Stromal cell of bone marrow (primary cell): ENCODE measurements at places on chromosomes 7 and 10.
A peak's percentile ranks its signal among the peaks of the same experiment; 100 is the strongest.

- DNase-seq: no peak
Observed at GRCh38 chr7:152006336-152006735, 19.1 kb upstream of the GALNT11 start.

DNA sequence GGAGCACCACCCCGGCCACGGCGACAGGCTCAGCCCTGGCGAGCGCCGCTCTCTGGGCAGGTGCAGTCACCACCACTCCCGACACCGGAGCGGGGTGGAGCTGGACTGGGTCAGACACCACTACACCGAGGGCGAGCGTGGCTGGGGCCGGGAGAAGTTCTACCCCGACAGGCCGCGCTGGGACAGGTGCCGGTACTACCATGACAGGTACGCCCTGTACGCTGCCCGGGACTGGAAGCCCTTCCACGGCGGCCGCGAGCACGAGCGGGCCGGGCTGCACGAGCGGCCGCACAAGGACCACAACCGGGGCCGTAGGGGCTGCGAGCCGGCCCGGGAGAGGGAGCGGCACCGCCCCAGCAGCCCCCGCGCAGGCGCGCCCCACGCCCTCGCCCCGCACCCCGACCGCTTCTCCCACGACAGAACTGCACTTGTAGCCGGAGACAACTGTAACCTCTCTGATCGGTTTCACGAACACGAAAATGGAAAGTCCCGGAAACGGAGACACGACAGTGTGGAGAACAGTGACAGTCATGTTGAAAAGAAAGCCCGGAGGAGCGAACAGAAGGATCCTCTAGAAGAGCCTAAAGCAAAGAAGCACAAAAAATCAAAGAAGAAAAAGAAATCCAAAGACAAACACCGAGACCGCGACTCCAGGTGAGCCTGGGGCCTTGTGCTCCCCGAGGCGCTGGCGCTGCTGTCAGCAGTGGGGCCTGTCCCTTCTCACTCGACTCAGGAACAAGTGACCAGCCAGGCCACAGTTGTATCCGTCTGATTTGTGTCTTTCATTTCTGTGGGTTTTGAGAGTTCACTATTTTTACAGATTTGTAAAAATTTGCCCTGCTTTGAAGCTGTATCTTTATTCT lies 117.7 kb downstream of the CYTH3 start:
- no peak for DNase-seq

- no peak for DNase-seq
Observed at GRCh38 chr7:36151921-36152755, 916 bp upstream of the EEPD1 start.

DNA sequence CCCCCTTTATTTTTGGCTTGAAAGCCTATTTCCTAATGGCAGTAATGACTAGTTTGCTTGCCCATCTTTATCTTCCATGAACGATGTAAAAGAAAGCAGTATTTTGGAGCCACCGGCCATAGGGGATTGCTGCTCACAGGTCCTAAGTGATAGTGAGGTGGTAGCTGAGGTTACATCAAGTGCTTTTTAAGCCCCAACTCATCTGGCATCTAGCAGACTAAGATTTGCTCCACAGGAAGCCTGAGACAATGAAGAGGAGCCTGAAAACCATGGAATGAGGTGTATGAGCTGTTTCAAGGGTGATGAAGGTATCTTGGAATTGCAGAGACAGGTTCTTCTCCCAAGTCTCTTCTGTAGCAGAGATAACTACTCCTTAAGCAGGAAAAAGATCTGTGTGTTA lies 496.3 kb downstream of the XPNPEP1 start:
- DNase-seq: no peak

DNA sequence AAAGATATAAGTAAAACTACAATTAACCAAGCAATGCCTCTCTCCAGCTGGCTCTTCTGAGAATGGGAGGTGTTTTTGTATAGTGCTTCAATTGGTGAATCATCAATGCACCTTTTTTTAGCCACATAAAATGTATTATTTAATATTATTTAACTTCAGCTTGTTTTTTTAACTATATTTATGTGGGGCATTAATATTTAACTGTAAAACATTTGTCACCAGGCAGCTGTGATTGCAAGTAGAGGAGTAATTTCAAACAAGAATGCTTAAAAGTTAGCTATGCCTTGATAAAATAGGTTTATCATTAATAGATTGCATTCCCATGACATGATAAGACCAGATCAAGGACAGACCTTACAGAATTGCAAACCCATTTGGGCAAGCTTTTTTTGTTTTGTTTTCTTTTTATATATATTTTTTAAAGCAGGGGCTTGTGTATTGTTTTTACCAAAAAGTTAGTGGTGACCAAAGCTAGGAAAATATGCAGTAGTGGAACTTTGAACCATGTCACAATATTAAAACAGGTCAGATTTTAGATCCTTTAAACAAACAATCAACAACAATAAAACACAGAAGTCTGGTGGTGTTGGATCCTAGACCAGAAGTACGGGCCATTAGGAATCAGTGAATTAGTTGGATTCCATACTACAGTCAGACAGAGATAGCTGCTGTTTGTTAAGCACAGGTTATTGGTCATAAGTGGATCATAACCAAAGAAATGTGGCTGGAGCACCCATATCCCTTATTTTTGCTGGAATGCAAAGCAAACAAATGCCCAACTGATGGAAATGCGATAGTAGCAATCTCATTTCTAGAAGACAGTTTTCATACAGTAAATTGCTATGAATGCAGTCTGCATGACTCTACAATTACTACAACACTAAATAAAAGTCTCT lies 2.9 kb downstream of the CAV2 start:
- DNase-seq: no peak

DNA sequence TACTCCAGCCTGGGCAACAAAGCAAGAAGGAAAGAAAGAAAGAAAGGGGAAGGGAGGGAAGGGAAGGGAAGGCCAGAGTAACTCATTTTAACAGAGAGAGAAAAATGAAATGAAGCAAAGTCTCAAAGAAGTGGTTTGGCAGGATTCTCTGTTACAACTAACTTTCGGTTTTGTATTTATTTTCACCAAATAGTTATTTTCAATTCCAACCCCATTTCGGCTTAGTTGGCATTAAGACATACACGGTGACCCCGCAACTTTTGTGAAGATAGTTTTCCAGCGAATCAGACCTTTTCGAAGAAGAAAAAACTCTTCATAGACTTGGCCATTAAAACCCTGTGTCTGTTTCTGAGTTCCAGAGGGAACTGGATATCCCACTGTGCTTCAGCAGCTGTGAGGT lies 45.2 kb upstream of the LYZL2 start:
- DNase-seq: no peak

DNA sequence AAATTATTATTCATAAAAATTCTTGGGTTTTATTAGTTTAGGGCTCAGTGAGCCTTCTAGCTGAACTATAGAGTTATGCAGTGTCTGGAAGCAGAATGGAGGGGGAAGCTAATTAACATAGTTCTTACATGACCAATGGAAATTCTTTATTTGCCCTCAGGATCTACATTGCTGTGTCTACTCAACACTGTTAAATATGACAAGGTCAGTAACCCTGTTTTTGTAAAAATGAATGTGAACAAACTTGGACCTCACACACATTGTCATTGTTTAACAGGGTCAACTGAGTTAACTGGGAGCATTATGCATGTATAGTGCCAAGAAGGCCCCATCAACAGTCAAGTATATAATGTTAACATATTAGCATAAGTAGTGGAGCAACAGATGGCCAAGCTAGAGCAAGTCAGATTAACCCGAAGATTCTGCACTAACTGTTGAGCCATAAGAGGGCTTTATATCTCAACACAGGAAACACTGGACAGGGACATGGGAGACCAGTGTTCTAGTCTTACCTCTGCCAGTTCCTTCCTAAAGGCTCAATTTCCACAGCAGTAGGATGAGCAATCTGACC lies 122.5 kb upstream of the SEM1 start:
- no peak for DNase-seq

DNA sequence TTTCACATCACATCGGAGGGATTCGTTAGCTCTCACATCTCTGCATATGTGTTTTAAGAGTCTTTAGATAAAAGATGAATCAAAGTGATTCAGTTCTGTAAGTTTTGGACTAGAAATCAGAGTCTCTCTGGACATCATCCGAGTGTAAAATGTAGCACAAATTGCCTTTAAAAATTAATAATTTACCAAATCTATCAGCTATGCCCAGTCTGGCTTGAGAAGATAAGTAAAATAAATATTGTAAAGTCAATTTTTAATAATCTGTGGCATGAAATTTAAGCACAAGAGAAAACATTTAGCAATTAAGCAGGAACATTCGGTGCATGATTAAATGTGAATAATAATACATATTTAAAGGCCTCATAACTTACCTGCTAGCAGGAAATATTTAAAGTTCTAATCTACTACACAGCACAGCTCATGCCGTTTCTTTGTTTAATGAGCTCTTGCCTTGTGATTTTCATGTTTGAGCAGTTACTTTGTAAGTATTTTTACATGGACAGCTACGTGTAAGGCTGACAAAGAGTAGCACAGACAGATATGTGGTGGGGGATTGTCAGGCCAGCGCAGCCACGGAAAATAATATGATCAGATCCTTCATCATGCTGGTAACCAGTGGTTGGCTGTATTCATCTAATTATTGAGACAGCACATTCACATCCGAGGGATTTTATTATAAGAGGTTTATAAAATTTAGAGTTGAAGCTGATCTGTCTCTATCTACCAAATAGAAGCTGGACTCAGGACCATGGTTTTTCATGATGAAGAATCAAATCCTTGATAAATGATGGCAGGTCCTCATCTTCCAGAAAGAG lies 317.3 kb downstream of the ADARB2 start:
- no peak for DNase-seq

GRCh38 chr7:22657479-22657878 lies 69.5 kb upstream of the IL6 start:
- no peak for DNase-seq

DNA sequence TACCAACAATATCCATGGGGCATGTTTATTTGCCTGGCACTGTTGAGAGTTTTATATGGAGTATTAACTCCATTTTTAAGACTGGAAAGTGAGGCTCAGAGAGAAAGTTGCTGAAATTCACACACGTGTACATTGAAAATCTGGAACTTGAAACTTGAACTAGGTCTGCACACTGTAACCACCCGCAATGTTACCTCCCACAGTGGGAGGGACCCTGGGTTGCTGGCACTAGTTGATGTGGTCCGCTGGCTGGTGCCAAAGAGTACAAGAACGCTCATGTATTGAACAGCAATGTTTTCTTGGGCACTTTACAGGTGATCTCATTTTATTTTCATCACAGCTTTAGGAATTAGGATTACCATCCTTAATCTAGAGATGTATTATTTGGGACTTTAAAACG lies 253.2 kb downstream of the INHBA start:
- DNase-seq: no peak

GRCh38 chr7:71453630-71454029 lies 321.7 kb downstream of the GALNT17 start:
- DNase-seq: no peak

DNA sequence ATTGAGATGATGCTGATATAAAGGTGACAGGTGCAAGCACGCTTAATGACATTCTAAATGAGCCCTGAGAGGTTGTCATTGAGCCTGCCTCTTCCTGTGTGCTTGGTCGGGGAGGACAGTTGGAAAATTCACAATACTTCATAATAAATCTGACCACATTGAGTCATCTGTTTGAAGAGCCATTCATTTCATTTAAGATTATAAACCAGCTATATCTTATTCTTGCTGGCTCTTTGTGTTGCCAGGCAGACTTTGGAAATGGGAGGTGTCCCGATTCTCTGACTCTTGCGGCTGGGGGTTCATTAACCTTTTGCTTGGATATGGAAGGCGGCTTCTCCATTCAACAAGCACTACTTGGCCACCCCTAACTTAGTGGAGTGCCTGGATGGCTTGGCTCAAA lies 198.2 kb downstream of the FANK1 start:
- DNase-seq: no peak

- DNase-seq: no peak
Observed at GRCh38 chr7:128235471-128235870, 5.6 kb upstream of the LEP start.

DNA sequence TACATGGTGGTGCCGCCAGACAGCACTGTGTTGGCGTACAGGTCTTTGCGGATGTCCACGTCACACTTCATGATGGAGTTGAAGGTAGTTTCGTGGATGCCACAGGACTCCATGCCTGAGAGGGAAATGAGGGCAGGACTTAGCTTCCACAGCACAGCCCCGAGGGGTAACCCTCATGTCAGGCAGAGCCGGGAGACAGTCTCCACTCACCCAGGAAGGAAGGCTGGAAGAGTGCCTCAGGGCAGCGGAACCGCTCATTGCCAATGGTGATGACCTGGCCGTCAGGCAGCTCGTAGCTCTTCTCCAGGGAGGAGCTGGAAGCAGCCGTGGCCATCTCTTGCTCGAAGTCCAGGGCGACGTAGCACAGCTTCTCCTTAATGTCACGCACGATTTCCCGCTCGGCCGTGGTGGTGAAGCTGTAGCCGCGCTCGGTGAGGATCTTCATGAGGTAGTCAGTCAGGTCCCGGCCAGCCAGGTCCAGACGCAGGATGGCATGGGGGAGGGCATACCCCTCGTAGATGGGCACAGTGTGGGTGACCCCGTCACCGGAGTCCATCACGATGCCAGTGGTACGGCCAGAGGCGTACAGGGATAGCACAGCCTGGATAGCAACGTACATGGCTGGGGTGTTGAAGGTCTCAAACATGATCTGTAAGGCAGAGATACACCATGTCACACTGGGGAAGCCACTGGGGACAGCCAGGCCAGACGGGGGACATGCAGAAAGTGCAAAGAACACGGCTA lies 104.6 kb upstream of the TNRC18 start:
- DNase-seq: no peak

- DNase-seq: no peak
Observed at GRCh38 chr10:86598151-86598550, 56.2 kb upstream of the OPN4 start.

DNA sequence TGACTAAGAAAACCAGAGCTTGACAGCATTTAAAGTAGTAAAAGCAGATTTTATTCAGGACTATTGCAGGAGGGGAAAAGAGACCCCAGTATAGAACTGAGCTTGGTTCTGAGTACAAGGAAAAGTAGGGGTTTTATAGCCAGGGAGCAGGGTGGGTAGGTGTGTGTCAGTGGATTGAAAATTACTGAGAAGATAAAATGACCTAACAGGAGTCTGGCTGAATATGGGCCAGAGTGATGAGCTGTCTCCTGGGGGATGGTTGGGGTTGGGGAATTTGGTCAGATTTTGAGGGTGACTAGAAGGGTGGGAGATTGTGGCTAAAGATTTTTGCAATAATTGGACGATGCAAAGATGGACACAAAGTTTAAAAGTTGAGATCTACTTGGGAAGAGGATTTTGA lies 114.0 kb downstream of the ST7 start:
- DNase-seq: no peak

DNA sequence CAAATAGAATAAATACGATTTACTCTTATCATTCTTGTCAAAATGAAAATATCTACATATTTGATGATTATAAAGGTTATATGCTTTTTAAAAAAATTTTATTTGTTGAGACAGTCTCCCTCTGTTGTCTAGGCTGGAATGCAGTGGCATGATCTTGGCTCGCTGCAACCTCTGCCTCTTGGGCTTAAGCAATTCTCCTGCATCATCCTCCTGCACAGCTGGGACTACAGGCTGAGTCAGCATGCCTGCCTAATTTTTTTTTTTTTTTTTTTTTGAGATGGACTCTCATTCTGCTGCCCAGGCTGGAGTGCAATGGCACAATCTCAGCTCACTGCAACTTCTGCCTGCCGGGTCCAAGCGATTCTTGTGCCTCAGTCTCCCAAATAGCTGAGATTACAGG lies 48.9 kb downstream of the PUS7 start:
- DNase-seq: peak; percentile 54
